ENCODE measurements at places on chromosomes 7 and 10. TPM values are rescaled to one million over a fixed set of nuclear protein-coding genes. Genes with fewer than 3 reads are reported as not detected.
A peak's percentile ranks its signal among the peaks of the same experiment; 100 is the strongest.

DNA sequence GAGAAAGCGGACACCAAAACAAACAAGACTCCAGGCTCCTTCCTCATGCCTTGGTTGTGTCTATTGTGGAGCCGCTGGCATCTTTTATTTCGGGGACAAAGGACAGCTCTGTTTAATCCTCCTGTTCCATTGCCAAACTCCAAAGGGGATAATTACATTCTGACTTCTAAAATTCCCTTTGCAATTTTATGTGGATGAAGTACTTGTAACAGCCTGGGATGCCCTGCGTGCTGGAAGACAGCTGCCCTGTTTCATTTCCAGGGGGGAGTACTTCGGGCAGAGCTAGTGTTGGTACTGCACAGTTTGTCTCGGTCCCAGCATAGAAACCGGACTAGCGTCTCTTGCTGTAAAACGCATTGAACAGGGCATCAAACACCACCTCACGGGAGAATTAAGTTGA, 90.9 kb downstream of the BAMBI start:
- no peak for DNase-seq

- no peak for DNase-seq
These were observed 93.8 kb downstream of the GLRX3 start for GRCh38 chr10:130230036-130230435.

DNA sequence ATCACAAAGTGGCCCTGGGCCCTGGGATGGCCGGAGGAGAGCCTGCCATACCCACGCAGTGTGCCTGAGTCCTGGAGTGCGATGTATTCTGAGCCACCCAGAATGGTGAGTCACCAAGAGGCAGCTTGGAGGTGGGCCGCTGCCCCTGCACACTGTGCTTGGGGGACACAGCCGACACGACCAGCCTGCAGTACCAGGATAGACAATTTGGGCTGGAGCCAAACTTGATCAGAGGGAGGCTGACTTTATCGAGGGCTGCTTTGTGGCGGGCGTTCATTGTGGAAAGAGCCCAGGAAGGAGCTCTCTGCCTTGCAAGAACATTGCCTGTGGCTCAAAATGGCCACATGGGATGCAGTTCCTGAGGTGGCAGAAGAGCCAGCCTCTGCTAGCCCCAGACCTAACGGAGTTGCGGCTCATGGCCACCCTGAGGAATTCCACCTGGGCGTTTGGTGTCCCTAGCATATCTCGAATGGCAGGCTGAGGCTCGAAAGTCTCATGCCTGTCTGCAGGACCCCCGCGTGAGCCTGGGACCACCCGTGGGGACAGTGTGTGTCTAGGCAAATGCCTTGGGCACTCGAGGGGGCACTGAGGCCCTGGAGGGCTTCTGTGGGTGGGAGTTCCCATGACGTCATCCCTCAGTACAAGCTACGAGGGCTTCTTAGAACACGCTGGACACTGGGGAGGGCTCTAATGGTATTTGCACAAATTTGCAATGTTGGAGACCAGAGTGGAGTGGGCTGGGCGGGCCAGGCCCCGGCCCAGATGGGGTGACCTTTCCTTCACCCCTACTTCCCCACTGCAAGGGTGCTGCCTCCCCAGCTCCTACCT, 79.7 kb downstream of the LHPP start:
- DNase-seq: no peak

- no peak for DNase-seq
These were observed 17.2 kb downstream of the SGPL1 start for GRCh38 chr10:70832852-70833528.

- peak; percentile 81 for DNase-seq
These were observed 711 bp downstream of the FAM221A start for GRCh38 chr7:23680414-23681405.

GRCh38 chr10:71127773-71128172, 84.6 kb upstream of the UNC5B start:
- no peak for DNase-seq

- DNase-seq: no peak
These were observed 323.5 kb downstream of the PHF14 start for GRCh38 chr7:11297126-11297625.

- DNase-seq: no peak
These were observed 82.2 kb downstream of the RAB11FIP2 start for GRCh38 chr10:117964536-117964935.

DNA sequence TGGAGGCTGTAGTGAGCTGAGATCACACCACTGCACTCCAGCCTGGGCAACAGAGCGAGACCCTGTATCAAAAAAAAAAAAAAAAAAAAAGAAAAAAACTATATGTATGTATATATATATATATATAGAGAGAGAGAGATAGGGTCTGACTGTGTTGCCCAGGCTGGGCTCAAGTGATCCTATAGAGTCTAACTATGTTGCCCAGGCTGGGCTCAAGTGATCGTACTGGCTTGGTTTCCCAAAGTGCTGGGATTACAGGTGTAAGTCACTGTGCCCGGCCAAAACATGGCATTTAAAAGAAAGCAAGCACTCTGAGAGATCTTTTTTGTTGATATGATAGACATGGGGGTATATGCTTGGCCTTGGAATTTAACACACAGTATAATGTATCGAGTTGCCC, 20.0 kb downstream of the CYP17A1 start:
- DNase-seq: peak; percentile 34

DNA sequence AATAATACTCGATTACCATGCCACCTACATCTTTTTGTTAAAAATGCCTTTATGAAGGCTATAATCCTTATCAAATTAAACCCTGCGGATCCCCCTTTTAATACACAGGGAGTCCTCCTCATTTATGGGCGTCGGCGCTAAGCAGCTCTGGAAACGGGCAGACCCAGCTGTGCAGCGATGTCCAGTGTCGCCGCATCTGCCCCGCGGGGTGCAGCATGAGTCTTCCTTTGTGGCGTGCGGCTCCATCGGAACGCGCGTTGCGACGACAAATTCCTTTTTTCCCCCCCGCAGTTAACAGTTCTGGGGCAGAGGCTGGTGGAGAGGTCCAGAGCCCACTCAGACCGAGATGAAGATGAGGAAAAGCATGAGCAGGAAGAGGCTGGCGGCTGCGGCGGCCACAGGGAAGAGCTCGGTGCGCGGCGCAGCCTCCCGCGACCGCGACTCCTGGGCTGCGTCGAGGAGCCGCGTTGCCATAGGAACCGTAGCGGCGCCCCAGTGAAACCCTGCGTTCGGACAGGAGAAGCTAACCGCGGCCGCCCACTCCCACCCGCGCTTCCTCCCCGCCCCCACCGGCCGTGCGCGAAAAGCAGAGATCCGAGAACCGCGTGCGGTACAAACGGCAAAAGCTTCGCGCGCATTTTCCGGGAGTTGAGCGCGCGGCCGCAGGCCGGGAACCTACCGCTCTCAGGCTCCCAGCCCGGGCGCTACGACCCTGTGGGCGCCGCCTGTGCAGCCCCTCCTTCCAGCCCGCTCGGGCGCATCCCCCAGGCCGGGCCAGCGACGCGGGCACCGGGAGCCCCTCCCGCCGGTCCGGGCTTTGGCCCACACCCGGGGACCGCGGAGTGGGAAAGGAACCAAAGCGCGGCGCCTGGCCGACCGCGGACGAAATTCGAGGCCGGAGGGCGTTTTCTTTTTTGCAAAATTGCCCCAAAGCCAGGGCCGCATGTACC, 130.6 kb downstream of the SPAG6 start:
- no peak for DNase-seq

- no peak for DNase-seq
These were observed 22.5 kb downstream of the ERCC6 start for GRCh38 chr10:49516216-49516970.

DNA sequence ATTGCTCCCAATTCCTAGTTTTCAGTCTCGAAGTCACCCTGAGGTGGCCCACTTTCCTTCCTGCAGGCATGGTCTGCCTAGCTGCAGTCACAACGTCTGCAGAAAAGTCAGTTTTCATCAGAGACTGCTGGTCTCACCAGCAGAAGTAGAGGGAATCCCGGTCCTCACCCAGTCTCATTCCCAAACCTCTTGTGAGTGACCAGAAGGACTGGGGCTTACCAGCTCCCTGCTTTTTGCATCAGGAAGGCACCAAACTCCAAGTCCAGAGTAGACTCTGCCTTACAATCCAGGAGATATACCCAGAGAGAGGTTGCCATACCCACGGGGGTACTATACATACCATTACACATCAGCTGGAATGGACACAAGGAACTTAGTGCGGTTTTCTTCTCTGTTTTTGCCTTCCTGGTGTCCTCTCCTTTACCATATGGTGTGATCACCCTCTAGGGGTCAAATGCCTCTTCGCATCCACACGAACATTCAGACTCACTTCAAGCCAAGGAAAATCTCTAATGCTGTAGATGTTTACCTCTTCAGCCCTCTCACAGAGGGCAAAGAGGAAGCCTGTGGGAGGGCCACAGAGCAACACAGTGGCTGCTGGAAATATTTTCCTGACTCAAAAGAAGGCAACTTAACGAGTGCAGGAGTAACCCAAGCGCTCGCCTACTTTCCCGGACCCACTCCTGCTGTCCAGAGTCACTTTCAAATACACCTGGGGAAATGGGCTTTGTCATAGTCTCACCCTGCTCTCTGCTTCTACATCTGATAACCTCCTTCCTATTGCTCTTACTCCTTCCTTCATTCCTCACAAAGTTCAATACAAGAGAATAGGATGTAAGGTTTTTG, 220.9 kb downstream of the C7orf25 start:
- DNase-seq: no peak

GRCh38 chr10:43863859-43864591, 215.3 kb upstream of the ZNF32 start:
- no peak for DNase-seq

GRCh38 chr10:86363184-86363832, 3.3 kb downstream of the GRID1 start:
- peak; percentile 75 for DNase-seq

DNA sequence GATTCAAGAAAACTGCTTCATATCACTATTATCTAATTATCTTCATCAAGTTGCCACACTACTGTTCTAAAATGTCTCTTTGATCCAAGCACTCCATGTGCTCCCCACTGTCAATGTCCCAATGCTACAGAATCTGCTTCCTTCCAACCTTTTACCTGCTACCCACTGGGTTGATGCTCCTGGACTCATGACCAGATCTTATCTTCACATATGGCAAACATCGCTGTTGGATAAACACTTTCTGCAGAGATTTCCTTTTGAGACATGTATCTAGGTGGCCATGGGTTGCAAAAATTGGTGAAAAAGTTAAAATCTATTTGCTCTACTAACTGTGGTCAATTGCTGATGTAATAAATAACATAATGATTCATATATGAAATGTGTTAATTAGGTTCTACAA, 24.5 kb upstream of the SEMA3C start:
- DNase-seq: no peak

GRID2IP gene
- total RNA-seq: 0.39 TPM

ZNF789 gene
- 10.5 TPM for total RNA-seq

TFR2 gene
- 2.1 TPM for total RNA-seq

INA gene
- not detected for total RNA-seq

All from aorta (tissue), 5 donors.